Neural crest cell (in vitro differentiated cells): ENCODE measurements at places on chromosomes 13 and 19. TPM values are rescaled to one million over a fixed set of nuclear protein-coding genes. Genes with fewer than 3 reads are reported as not detected.

Gene KIR3DL2
- total RNA-seq: not detected in 2 replicates

Gene LHB
- not detected in 2 replicates for total RNA-seq

Gene TINCR
- total RNA-seq: 0.37 and 0.55 TPM in 2 replicates

Gene TMEM272
- total RNA-seq: 0.26 TPM in 1 of 2 replicates, not detected in the other

Gene PRR19
- 2.2 and 2.8 TPM in 2 replicates for total RNA-seq

Gene KANK3
- total RNA-seq: 0.66 and 0.77 TPM in 2 replicates

Gene RUBCNL
- total RNA-seq: 29.7 and 36.4 TPM in 2 replicates

Gene LYL1
- 0.30 and 0.45 TPM in 2 replicates for total RNA-seq

Gene ZNF846
- total RNA-seq: 7.6 and 11.0 TPM in 2 replicates
